ENCODE measurements at places on chromosomes 12 and 14.

DNA sequence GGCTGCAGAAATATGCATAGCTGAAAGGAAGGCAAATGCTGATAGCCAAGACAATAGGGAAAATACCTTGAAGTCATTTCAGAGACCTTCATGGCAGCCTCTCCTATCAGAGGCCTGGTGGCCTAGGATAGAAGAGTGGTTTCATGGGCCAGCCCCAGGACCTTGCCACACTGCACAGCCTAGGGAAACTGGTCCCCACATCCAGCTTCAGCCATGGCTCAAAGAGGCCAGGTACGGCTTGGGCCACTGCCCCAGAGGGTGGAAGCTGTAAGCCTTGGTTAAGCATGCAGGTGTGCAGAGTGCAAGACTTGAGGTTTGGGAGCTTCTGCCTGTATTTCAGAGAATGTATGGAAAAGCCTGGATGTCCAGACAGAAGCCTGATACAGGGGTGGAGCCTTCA is 101.0 kb upstream of the KITLG start:
- no peak for DNase-seq

DNA sequence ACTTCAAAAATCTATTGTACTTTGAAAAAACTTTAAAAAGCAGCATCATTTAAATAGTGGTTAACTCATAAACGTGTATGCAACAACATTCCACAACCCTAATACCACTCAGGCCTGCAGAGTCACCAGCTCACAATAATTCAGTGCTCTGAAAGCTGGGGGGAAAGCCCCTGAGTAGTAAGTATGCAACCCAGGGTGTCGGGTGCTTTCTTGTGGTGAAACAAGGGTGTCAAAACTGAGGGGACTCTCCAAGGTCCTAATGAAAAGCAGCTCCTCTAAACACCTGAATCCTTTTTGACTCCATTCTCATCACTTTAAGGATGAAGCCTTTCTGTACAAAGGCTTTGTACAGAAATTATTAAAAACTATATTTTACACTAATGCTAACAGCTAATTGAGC is 33.7 kb downstream of the FGFR1OP2 start:
- DNase-seq: no peak

DNA sequence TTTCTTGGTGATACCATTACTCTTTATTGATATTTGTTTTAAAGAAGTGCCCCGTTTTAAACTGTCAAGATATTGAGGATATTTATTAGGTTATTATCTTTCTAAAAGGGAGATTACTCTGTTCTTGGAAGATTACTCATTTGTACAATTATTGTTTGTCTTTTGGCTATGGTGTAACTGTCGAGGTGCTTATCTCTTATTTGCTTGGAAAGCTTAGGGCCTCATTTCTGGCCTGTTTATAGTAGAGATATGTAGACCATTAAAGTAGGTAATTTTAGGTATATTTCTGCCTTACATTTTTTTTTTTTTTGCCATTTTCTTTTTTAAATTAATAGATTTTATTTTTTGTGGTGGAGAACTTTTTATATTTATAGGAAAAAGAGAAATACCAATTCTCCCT is 74.2 kb downstream of the KTN1 start:
- no peak for DNase-seq

DNA sequence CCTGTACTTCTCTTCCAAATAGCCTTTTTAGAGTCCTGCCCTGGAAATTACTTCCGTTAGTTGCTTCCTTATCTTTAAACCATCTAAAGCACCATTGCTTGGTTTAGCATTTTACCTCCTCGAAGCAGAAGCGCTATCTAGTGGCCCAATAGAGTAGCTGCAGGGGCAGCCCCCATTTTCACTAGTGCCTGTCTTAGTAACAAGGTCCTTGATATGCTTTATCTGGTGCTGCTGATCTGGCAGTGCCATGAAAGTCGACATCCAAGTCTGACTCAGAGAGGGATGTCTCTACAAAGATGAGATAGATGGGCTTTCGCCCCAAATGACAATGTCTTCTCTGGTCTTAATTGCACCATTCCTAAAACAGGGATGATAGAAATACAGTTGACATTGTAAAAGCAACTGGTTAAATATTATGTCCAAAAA is 25.0 kb upstream of the CIT start:
- no peak for DNase-seq

DNA sequence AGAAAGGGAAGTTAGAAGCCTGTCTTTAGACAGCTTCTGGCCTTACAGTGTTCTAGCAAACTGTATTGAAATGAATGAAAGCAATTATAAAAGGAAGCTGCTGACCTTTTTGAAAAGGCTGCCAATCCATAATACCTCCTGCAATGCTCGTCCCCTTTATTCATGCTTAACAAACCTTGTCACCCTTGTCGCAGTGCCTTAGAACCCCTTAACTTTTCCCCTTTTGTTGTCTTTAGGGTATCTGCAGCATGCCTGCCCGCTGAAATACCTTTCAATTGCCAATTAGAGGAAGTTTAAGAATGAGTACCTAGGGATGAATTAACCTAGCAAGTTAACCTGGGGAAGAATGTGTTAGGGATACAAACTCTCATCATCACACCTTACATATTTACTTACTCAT is 731.2 kb downstream of the RERGL start:
- DNase-seq: no peak

- DNase-seq: no peak
Measured at GRCh38 chr14:65356327-65356836, 56.1 kb upstream of the FUT8 start.

GRCh38 chr12:76909290-76909689 is 30.5 kb upstream of the CSRP2 start:
- DNase-seq: no peak

DNA sequence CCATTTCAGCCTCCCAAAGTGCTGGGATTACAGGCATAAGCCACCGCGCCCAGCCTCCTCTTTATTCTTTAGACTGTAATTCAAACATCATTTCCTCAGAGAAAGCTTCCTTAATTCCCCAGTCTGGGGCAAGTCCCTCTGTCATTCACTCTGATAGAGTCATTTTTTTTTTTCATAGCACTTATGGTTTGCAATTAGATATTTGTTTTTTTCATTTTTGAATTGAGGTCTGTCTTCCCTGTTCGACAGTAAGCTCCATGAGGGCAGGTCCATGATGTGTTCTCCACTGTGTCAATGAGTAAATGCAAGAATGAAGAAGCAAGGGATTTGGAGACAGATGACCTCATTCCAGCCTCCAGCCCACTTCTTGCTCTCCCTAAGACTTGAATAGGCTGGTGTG is 12.1 kb downstream of the ASIC1 start:
- no peak for DNase-seq

GRCh38 chr14:37340353-37340752 is 142.6 kb downstream of the MIPOL1 start:
- DNase-seq: no peak

DNA sequence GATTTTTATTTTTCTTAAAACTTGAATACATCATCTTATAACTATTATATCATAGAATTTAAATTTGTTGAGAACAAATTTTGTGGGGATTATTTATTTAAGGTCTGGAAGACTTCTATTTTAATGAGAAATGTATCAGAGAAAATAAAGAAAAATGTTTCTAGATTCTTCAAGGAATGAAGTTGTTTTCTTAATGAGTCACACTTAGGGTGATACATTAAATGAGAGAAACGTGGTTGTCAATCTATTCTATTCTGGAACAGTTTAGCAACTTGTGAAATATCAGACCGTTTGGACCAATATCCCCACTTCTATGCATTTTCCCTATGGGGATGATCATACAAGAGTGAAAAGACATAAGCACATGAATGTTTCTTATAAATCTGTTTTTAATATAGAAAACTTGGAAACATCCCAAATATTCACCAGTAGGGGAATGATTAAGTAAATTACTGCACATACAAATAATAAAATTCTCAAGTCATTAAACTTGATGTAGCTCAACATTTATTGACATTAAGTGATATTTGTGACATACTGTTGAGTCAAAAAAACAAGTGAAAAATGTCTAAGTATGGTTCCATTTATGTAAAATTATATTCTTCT is 88.5 kb downstream of the E2F7 start:
- DNase-seq: no peak

DNA sequence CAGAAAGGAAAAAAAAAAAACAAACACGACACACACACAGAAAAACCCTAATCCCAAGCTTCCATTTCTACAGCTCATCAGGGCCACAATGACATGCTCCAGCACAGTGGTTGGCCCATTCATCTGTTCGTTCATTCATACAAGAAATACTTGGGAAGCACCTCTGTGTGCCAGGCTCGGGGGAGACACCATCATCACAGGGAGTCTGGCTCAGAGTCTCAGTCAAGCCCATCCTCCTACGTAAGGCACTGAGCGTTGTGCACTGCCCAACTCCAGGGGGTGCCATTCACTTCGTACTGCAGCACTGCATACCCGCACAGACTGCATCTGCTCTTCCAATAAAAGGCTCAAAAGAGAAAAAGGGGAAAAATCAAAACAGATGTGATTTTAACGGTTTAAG is 15.3 kb downstream of the VPS37B start:
- no peak for DNase-seq

GRCh38 chr14:58881433-58881832 is 243.7 kb downstream of the DACT1 start:
- no peak for DNase-seq

- DNase-seq: no peak
Measured at GRCh38 chr14:94491511-94491910, 15.5 kb upstream of the SERPINA9 start.

- no peak for DNase-seq
Measured at GRCh38 chr12:75489613-75490210, 9.2 kb downstream of the GLIPR1 start.

DNA sequence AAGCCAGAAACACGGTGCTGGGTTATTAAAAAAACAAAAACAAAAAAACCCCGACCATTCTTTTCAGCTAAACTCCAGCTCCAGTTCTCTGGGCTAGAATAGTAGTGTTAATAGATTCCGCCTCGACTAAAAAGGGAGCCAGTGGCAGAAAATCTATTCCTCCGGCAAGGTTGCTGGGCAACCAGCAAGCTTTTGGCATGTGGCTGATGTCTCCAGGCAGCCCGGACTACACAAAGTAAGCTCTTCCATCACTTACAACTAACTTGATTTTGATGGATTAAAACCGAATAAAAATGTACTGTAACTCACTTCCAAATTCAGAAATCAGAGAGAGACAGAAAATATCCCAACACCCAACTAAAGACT is 126.4 kb upstream of the FOXN3 start:
- DNase-seq: no peak

DNA sequence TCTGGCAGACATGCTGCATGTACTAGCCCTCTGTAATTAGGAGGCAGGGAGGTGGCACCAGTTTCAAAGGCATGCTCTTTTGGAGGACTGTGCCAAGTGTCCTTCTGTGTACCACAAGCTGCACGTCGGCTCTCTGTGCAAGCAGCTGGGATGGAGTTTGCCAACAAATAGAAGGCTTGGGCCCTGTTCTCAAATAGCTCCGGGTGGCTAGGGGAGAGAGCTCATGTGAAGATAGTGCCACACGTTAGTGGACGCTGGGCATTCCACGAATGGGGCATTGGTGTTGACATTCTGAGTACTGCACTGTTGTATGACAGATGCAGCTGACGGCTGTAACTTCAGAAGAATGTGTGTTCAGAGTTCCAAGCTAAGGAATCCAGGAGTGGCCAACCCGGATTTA is 4.4 kb downstream of the AACS start:
- no peak for DNase-seq

DNA sequence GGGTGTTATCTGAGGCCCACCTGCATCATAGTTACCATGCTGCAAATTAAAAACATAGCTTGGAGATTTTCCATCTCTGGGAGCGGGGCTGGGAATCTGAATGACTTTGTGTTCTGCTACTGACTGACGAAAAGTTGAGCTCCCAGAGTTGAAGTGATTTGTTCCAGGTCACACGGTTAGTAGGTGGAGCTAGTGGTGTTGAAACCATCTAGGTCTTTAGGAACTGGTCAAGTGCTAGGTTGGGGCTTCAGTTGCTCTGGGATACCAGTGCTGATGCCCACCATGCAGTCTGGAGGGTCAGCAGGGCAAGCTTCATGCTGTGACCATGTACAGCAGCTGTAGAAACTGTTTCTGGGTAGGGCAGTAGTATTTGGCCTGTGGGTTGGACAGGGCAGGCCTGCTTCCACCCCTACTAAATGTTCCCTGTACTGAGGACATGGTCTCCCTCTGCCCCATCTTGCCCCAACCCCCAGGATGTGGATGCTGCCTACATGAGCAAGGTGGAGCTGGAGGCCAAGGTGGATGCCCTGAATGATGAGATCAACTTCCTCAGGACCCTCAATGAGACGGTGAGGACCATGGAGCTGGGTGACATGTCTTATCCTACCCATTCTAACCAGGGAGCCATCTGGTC is 5.3 kb downstream of the KRT7 start:
- DNase-seq: peak; percentile 46

DNA sequence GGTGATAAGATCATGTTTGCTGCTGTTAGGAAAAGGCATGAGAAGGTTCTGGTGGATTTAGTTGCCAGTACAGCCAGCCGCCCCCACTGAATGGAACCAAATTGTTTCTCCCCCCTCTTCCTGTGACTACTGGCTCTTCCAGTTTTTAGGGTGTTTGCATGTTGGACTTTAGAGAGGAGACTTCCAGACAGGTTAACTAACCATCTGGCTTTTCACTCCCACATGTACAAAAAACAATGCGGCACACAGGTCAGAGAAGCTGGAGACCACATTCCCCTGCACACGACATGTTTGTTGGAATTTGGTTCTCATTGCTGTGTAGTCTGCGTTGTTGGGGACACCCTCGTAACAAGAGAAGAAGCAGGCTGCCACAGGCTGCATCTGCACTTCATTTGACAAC is 103.9 kb upstream of the TMEM132C start:
- no peak for DNase-seq

- DNase-seq: no peak
Measured at GRCh38 chr14:40870252-40870651, 736.4 kb upstream of the LRFN5 start.

DNA sequence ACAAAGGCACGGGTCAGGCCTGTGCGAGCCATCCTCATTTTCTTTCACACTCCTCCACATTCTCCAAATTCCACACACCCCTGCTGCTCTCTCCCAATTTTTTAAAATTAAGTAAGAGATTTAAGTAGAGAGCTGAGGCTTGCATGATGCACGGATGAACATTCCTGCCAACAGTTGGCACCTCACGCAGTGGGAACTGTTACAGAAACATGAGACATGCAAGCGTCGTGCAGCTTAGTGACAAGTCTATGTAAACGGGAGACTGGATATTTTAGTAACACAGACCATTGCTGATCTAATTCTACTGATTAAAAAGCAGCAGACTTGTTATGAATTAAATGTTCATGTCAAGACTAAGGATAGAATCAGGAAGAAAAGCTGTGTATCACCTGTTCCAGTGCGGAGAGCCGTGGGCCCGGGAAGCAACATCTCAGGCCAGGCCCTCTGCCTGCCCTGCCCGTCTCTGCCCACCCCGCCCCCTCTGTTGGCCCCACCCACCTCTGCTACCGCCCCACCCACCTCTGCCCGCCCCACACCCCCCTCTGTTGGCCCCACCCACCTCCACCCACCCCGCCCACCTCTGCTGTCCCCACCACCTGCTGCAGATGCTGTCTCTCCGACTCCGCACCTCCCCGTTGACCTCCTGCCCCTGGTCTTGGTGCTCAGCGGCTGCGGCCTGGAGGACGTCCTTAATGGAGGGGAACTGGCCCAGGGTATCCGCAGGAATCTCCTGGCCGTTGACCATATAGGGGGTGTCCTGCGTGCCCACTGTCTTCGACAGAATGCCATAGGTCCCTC is 21.2 kb downstream of the GOLGA3 start:
- DNase-seq: no peak

- DNase-seq: no peak
Measured at GRCh38 chr12:63821781-63822251, 22.7 kb upstream of the SRGAP1 start.

GRCh38 chr12:49903700-49904423 is at the start of gene FAIM2:
Gene FAIM2 (minus strand): TSS chr12:49903900. CDS start chr12:49903792, 108 bp downstream.
- DNase-seq: no peak

Data from suprapubic skin (tissue), 4 donors.